ENCODE measurements at places on chromosomes 6 and 20. TPM values are rescaled to one million over a fixed set of nuclear protein-coding genes. Genes with fewer than 3 reads are reported as not detected.

UBE2J1 gene
- total RNA-seq: 13.1 TPM

DNA sequence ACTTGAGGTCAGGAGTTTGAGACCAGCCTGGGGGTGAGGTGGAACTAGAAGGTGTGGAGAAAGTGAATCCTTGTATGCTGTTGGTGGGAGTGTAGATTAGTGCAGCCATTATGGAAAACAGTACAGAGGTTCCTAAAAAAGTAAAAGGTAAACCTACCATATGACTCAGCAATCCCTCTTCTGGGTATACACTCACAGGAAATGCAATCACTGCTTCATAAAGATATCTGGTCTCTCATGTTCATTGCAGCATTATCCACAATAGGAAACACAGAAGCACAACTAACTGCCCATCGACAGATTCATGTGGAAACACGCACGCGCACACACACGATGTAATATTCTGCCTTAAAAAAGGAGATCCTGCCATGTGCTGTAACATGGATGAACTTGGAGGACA, 66.7 kb downstream of the CDC5L start:
- H3K27me3 ChIP-seq: no peaks in the 10 kb centered on the region
- no peaks in the 10 kb centered on the region for H3K4me1 ChIP-seq
- H3K27ac ChIP-seq: no peak overlapping the region
- no peaks in the 10 kb centered on the region for H3K36me3 ChIP-seq

DNA sequence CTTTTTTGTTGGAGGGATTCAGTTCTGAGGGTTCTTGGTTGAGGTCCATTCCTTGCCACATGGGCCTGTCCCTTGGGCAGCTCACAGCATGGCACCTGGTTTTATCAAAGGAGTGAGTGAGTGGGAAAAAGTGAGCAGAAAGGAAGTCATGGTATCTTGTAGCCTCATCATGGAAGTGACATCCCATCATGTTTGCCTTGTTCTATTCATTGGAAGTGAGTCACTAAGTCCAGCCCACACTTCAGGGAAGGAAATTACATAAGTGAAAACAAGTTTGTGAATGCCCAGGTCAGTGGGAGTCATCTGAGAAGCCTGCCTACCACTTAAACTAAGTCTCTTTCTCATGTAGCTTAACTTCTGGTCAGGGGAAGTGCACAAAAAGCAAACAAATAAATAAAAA, 32.8 kb upstream of the ZNFX1 start:
- no peak overlapping the region for H3K4me3 ChIP-seq
- DNase-seq: no peak

DNA sequence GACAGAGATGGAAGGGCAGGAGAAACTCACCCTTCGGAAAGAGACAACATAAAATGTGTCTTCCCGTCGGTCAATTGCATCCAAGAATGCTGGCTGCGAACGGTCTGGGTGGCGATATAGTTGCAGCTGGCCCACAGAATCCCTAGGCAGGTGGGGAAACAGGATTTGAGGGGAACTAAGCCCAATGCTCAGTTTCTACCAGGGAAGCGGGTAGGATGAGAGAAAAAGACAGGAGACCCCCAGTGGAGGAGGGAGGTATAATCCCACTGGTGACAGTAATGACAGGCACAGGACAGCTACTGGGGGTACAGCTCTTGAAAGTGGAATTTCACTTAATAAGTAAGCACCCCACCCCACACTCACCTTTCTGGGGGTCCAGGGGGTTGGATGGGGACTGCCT, 7.5 kb upstream of the TNXB start:
- H3K36me3 ChIP-seq: no peaks in the 10 kb centered on the region
- H3K27ac ChIP-seq: peak overlapping the region; percentile 8
- no peak overlapping the region for H3K4me3 ChIP-seq
- no peaks in the 10 kb centered on the region for H3K27me3 ChIP-seq

DNA sequence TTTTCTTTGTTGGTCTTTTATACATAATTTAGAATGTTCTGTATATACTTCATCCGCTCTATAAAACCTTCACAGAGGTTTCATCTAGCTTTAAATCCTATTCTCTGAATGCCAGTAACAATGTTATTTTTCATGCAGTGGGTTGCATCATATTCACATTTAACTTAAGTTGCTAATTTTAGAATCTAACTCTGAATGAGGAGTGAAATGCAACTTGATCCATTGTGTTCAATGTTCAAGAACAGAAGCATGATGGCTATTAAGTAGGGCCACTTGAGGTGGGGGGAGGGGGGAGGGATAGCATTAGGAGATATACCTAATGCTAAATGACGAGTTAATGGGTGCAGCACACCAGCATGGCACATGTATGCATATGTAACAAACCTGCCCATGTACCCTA, 224.5 kb downstream of the NKAIN2 start:
- DNase-seq: no peak
- no peak overlapping the region for H3K4me3 ChIP-seq
- H3K4me1 ChIP-seq: no peaks in the 10 kb centered on the region
- no peak overlapping the region for H3K27ac ChIP-seq

GRCh38 chr20:47466704-47467459, 34.8 kb upstream of the NCOA3 start:
- no peak overlapping the region for H3K4me3 ChIP-seq
- H3K27ac ChIP-seq: no peak overlapping the region
- no peaks in the 10 kb centered on the region for H3K36me3 ChIP-seq
- no peaks in the 10 kb centered on the region for H3K27me3 ChIP-seq
- no peak for DNase-seq
- H3K4me1 ChIP-seq: no peaks in the 10 kb centered on the region

GRCh38 chr6:152241013-152241766, 396.0 kb downstream of the SYNE1 start:
- no peak overlapping the region for H3K4me3 ChIP-seq
- H3K36me3 ChIP-seq: no peaks in the 10 kb centered on the region
- no peak for DNase-seq

DNA sequence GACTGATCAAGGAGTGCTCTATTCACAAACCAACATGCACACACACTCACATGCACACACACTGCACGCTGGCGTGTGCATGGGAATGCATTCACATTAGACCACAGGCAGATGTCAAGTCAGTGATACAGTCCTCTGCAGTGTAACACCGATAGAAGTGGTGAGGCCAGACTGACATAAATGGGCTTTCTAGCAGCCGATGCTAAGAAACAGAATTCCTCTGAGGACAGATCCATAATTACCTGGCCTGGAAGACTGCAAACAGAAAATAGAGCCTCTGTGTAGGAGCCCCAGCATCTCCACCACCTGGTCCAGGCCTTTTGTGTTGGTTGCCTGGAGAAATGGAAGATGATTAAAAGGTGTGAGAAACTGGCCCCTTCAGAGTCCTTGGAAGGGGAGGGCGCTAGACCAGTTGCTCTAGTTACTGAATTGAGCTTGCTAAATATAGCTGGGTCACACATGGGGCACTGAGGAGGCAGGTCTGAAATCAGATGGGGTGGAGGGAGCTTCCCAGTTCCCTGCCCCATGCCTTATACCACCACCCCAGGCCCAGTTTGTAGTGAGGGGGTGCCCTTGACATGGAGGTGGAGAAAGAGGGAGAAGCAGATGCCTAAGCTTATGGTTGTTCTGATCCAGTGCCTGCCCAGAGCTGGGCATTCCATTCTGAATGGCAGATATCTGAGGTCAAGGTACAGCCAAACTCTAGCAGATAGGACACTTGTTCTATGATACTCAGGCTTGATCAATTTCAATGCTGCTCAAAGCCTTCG, 233.8 kb downstream of the LRFN2 start:
- no peaks in the 10 kb centered on the region for H3K36me3 ChIP-seq
- no peaks in the 10 kb centered on the region for H3K27me3 ChIP-seq
- H3K27ac ChIP-seq: no peak overlapping the region

DNA sequence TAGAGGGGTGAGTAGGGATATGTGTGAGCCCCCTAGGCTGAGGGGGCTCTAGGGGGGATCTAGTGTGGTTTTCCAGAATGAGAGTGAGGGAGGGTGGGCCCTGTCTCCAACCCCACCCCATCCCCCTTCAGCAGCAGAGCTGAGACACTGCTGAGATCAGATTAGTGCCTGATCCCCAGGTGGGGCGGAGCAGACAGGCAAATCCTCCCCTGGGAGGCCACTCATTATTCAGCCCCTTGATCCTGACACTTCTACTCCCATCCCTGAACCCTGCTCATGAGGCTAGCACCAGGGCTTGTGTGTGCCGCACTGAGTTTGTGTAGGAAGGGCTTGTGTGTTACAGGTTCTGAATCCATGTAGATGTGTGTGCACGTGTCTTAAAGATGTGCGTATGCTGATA, 42.5 kb downstream of the SPDEF start:
- no peak overlapping the region for H3K4me3 ChIP-seq
- DNase-seq: no peak
- no peaks in the 10 kb centered on the region for H3K27me3 ChIP-seq

DNA sequence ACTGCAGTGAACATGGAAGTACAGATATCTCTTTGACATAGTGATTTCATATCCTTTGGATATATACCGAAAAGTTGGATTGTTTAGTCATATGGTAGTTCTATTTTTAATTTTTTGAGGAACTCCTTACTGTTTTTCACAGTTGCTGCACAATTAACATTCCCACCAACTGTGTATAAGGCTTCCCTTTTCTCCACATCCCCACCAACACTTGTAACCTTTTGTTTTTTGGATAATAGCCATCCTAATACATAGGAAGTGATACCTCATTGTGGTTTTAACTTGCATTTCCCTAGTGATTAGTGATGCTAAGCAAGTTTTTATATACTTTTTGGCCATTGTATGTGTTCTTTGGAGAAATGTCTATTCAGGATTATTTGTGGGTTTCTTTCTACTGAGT, 45.1 kb upstream of the TENT5A start:
- H3K27ac ChIP-seq: no peak overlapping the region
- no peaks in the 10 kb centered on the region for H3K4me1 ChIP-seq
- no peaks in the 10 kb centered on the region for H3K36me3 ChIP-seq
- H3K27me3 ChIP-seq: no peaks in the 10 kb centered on the region
- H3K4me3 ChIP-seq: no peak overlapping the region
- DNase-seq: no peak

DNA sequence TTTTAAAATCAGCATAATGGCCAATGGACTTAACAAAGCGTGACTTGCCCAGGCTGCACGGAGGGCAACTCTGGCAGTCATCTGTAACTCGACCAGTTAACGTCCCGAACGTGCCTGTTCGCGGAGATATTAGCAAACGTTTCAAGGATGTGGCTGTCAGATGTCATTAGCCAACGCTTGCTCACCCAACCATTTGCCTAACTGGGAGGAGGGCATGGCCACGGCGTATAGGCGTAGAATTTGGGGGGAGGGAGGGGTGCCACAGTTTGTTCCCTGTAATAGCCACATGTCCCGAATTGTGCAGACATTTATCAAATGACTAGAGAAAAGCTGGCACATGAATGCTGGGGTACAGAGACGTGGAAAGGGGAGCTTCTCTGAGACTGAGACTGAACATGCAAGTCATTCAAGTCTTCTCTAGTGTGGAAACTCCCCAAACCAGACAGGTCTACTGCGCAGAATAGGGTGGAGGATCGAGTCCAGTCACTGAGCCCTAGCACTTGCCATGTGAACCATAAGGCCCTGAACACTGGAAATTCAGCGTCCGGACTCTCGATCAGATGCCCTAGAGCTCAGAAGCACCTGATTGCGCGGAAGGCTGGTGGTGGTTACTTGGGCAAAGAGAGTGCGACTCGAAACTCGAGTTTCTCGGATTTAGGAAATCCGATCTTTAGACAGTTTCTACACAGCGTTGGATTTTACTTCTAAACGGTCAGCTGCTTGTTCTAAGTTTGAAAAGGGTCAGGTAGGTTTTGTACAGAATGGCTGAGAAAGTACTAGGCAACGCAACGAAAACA, 32.6 kb downstream of the TFAP2B start:
- H3K27ac ChIP-seq: no peak overlapping the region
- no peak overlapping the region for H3K4me3 ChIP-seq
- no peaks in the 10 kb centered on the region for H3K4me1 ChIP-seq
- DNase-seq: no peak
